ENCODE measurements at places on chromosomes 3 and 15. TPM values are rescaled to one million over a fixed set of nuclear protein-coding genes. Genes with fewer than 3 reads are reported as not detected.

PPP1R14D gene
- total RNA-seq, result 0.33 TPM

CD96 gene
- not detected for total RNA-seq

ZNF660 gene
- total RNA-seq, result not detected

TIGIT gene
- not detected for total RNA-seq

B2M gene
- total RNA-seq, result 608 TPM

RARB gene
- not detected for total RNA-seq

ANKRD34C gene
- total RNA-seq, result not detected

GJD2 gene
- not detected for total RNA-seq

All from PC-3 (cell line).